Endothelial cell of umbilical vein (primary cell): ENCODE measurements at places on chromosomes 7 and 10.

GRCh38 chr10:109070492-109070891 is 852.8 kb downstream of the XPNPEP1 start:
- no peak for DNase-seq

- no peak for DNase-seq
Measured at GRCh38 chr7:156577645-156578577, 62.7 kb upstream of the RNF32 start.

GRCh38 chr7:71843676-71844075 is 568.5 kb downstream of the CALN1 start:
- no peak for DNase-seq

- no peak for DNase-seq
Measured at GRCh38 chr7:47094462-47094861, 487.4 kb downstream of the TNS3 start.

GRCh38 chr10:71316056-71316785 is 2.8 kb upstream of the SLC29A3 start:
- DNase-seq = peak; percentile 16

DNA sequence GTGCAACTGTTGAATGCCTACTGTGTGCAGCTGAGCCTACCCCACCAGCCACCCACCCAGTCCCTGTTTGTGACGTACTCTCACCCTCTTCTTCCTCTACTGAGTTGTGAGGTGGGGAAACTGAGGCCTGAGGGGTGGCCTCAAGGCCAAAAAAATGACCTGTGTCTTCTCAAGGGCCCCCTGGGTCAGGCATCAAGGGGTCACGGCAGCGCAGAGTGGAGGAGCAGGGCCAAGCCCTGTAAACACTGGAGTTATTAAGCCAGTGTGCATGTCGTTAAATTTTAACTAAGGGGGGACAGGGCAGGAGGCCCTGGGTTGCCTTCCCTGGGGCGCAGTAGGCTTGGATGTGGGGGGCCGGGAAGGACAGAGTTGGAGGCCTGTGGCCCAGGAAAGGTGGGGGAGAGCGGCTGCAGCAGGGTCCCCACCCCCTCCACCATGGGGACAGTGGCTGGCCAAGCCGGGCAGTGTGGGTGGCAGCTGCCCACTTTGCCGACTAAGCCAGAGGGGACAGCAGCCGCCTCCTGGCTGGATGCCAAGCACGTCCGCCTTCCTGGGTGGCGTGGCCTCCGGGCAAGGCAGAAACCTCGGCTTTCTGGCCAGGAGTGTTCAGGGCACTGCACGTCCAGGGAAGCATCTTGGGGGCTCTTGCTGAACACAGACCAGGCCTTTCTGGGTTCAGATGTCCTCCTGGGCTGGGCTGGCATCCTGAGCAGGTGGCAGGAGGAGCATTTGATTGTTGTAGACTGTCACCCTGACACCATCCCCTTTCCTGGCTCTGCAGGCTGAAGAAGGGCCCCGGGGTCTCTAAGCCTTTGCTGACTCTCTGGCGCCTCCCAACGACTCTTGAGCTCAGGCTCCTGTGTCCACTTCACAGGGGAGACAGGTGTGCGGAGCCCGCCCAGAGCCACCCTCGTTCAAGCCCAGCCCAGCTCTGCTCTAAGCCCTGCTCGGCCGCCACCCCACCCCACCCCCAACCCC is 1.9 kb downstream of the SLC29A4 start:
- DNase-seq = no peak

GRCh38 chr7:151079199-151079910 is 1.3 kb downstream of the FASTK start:
- no peak for DNase-seq

DNA sequence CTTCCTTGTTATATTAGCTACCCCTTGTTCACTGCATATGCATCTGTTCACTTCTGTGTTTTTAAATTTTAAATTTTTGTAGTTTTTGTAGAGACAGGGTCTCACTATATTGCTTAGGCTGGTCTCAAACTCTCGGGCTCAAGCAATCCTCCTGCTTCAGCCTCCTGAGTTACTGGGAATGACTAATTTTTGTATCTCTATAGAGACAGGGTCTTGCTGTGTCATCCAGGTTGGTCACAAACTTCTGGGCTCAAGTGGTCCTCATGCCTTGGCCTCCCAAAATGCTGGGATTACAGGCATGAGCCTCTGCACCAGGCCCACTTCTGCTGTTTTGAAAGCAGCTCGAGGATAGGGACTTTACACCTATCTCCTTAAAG is 64.6 kb downstream of the PRTFDC1 start:
- no peak for DNase-seq

DNA sequence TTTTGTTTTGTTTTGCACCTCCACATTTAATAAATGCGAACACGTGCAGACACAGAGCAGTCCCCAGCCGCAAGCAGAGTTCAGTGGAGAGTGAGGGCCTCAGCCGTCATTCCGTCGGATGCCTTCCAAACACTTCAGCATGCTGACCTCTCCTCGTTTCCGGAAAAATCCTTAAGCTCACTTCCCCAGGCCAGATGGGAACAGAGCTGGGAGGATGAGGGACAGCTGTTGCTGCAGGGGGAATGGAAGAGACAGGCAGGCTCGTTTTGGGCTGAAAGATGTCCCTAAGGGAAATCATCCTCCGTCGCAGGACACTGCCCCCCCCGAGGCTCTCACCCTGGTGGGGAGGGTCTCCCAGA is 17.2 kb upstream of the FGFR2 start:
- no peak for DNase-seq

DNA sequence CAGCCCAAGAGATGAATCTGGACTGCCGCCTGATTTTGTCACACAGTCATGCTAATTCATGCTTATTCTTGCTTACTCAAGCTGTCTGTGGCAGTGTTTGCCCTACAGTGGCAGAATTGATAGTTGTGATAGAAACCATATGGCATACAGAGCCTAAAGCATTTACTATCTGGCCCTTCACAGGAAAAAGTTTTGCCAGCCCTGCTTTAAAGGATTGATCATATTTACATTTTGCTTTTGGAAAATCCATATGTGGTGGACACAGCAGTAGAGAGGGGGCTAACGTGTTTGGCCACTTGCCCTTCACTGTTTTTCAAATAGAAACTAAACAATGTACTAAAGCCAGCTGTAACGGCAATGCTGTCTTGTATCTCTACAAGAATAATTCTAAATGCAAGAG is 974.0 kb upstream of the GHITM start:
- no peak for DNase-seq

- no peak for DNase-seq
Measured at GRCh38 chr10:33335551-33335800, 1.0 kb upstream of the NRP1 start.

- no peak for DNase-seq
Measured at GRCh38 chr10:78980815-78981214, 88.0 kb upstream of the ZMIZ1 start.

DNA sequence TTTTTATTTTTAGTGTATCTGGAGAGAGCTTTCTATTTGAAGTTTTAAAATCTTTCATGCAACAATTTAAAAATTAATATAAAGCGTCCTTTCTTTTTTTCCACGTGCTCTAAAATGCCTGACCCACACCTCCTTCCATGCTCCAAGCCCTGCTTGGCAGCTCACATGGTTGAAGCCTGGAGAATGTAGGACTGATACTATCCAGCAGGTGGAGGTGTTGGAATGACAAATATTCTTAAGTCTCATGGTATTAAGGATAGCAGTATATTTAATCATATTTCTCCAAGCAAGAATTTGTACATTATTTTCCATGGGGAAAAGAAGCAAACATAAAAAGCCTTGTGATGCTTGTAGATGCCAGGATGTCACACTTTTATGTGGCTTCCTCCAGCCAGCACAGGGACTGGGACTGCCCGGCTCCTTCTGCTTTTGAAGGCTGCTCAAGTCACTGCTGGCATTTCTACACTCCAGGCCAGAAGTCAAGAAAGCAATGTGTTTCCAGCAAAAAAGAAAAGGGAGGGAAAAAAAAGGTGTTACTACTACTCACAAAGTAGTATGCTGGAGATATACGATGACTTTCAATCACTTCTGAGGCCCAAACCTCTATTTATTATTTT is 49.7 kb downstream of the BZW2 start:
- peak; percentile 74 for DNase-seq

- peak; percentile 45 for DNase-seq
Measured at GRCh38 chr7:38630720-38631673, at the start of gene AMPH. Gene AMPH (minus strand): TSS chr7:38631373. CDS start chr7:38631351, 22 bp downstream.

- no peak for DNase-seq
Measured at GRCh38 chr10:103836861-103837260, 18.5 kb downstream of the SH3PXD2A start.

DNA sequence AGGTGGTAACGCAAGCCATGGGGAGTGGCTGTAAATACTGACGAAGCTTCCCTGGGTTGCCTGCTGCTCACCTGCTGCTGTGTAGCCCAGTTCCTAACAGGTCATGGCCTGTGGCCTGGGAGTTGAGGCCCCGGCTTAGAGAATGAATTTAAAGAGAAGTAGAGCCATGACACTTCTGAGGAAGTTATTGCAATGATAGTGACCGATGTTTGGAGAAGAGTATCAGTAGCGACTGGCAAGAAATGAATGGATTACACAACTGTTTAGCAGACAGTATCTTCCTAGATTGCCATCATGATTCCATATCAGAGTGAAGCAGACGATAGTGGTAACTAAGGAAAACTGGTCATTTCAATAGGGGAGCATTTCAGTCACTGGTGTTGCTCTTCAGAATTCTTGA is 249.6 kb downstream of the PLXDC2 start:
- DNase-seq = no peak

DNA sequence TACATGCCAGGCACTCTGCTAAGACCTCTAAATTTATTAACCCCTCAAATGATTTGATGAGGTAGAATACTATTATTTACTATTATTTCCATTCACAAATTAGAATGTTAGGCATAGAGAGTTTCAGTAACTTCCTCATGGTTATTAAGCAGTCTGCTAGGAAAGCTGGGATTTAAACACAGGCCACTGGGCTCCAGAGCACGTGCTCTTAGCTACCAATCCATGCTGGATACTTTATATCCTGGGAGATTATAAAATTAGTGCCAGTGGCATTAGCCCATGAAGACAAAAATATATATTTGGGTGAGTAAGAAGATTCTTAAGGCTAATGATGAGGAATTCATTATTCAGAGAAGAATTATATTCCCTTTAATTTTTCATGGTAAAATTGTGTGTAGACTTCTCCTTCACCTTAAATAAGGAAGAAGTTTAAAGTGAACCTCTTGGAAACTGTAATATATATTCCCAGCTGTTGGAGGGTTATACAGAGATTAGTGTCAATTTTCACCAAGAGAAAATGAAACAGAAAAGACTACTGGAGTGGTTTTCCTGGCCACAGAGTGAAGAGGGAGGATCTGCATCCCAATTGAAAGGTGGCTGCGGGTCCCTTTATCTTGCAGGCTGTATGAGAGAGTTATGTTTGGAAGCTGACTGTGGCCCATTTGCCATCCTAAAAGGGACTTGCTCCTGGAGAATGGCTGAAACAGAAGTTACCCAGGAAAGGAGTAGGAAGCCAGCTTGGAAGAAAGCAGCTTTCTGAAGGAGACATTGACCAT is 334.3 kb upstream of the TEX47 start:
- no peak for DNase-seq

- DNase-seq = no peak
Measured at GRCh38 chr10:99530108-99531025, 2.4 kb upstream of the NKX2-3 start.

DNA sequence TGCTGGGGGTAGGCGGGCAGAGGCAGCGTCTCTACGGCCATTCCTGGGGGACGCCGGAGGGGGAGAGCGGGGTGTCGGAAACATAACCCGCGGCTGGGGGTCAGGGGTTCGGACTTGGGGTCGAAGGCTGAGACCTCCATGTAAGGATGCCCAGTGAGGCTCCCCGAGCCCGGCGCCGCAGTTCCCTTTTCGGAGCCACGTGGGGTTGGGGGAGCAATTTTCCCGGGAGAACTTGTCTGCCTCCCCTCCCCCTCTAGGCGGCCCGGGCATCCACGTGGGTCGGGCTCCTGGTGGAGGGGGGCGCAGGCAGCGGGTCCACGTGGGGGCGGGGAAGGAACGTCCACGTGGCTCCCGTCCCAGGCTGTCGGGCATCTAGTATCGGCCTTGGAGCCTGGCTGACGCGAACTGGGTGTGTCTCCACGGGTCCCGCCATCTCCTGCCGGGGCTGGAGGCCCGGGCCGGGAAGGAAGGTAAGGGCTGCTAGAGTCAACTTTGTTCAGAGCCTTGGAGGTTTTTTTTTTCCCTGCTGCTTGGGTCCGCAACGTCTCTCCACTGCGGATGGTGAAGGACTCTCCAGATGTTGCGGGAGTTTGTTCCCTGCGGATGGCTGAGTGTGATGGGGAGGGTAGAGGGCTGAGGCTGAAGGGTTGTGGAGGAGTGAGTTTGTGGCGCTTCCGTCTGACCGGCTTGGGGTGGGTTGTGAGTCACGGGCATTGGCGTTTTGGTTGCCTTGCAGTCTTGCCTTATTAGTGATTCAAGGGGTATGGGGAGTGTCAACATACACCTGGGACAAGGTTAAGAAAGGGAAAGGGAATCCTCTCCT is 744 bp downstream of the PPRC1 start:
- DNase-seq = peak; percentile 72

DNA sequence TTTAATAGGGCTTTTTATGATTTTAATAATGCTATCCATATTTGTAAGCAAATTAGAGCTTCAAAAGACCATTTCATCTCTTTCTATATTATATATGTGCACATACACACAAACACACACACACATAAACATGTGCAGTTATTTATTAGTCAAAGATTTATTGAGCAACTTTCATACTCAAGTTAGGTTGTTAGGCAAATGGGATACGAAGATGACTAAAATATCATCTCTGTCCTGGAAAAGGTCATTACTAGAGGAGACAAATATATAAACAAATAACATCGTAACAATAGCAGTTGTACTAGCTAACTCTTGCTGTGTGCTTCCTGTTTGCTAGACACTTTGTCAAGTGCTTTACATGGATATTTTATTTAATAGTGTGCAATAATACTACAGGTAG is 307.9 kb downstream of the SNX13 start:
- no peak for DNase-seq

DNA sequence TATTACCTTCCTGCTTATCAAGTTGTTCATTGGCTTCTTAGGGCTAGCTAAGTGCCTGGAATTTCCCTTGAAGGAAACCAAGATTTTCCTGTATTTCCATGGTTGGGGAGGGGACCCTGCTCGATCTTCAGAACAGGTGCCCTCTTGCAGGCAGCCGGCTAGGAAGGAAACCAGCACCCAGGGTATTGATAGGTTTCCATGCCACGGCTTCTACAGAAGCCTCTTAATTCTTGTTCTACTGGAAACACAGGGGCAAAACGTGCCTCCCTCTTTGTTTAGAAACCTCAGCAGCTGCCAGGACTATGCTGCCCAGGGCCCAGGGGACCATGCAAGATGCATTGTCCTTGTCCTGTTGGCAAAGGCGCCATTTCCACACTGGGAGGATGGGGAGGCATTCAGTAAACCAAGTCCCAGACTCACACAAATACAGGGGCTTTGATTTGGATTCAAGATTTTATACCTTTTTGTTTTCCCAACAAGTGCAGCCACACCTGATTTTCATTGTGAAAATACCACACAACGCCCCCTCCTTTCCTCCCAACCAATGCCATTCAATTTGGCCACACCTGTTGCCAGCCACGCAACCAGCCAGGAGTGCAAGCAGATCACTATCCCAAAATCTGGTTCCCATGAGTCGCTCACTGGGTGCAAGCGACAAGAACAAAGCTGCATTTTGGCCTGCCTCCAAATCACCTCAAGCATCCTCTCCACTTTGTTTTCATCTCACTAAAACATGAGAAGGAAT is 29.6 kb downstream of the C10orf71 start:
- no peak for DNase-seq
